ENCODE measurements at places on chromosomes 16 and 17.
A peak's percentile ranks its signal among the peaks of the same experiment; 100 is the strongest.

GRCh38 chr17:43402078-43402477, 3.3 kb downstream of the ARL4D start:
- no peak for DNase-seq

GRCh38 chr17:47624727-47625068, 25.0 kb upstream of the KPNB1 start:
- no peak for DNase-seq

GRCh38 chr17:16873174-16874035, 98.5 kb downstream of the TNFRSF13B start:
- DNase-seq, result peak; percentile 93

- no peak for DNase-seq
Observed at GRCh38 chr16:430904-431303, 5.5 kb downstream of the RAB11FIP3 start.

DNA sequence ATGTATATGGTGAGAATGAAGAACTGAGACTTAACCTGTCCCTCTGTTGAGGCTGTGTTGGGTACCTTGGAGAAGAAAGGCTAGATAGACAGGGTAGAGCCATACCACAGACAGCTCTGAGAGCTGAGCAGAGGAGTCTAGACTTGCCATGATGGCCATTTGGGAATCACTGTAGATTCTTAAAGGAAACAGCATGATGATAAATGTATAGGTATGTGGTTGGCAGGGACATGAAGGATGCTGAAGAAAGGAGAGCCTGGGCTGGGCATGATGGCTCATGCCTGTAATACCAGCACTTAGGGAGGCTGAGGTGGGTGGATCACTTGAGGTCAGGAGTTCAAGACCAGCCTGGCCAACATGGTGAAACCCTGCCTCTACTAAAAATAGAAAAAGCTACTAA, 114.4 kb upstream of the HAS3 start:
- DNase-seq, result no peak

DNA sequence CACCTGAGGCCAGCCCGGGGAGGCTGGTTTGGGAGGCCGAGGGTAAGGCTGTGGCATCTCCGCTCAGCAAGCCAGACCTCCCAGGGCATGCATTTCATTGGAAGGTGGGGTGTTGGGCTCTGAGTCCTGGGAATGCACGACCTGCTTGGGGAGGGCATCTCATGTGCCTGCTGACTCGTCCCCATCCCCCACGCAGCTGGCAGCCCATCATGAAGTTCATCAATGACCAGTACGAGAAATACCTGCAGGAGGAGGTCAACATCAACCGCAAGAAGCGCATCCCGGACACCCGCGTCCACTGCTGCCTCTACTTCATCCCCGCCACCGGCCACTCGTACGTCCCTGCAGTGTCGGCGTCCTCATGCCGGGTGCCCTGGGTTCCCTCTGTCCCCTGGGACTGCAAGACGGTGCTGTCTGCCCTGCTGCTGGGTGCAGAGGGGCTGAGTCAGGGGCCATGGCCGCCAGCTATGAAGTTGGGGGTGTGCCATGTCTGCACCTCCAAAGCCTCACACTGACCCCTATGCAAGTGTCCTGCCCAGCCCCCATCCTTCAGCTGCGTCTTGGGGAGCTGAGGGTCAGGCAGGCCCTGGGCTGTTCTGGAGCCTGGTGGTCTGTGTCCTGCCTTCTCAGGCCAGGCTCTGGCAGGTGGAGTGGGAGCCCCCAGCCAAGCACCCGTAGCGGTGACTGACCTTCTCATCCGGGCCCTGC, 347.9 kb downstream of the SEC14L1 start:
- DNase-seq, result no peak

DNA sequence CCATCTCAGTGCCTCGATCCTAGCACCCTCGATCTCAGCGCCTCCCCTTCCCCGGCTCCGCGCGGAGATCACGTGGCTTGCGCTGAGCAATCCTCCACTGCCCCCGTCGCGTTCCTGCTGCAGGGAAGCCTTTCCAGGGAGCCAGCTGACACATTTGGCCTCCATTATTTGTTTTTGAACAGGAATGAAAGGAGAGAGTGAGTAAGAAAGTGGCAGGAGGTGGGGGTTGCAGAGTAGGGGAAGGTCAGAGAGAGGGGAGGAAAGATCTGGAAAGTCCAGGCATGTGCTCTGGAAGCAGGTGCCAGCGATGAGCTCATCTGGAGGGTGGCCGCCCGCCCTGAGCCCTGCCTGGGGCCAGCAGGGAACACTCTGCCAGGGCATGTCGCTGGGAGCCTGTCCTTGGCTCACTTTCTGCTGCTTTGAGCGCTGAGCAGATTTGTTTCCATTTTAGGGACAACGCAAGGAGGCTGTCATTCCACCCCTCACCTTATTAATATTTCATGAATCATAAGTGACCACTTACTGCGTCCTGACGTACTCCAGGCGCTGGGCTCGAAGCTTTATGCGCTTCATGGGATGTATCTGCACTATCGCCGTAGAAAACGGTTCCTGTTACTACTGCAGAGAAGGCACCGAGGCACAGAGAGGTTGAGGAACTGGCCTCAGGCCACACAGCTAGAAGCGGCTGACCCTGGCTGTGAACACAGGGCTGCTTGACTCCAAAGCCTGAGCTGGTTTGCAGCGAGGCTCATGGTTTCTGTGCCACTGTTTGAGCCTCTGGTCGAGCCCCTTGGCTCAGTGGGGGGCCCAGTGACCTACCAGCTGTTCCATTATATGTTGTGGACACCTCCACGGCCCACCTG, 283.1 kb downstream of the SEC14L1 start:
- DNase-seq, result peak; percentile 11

DNA sequence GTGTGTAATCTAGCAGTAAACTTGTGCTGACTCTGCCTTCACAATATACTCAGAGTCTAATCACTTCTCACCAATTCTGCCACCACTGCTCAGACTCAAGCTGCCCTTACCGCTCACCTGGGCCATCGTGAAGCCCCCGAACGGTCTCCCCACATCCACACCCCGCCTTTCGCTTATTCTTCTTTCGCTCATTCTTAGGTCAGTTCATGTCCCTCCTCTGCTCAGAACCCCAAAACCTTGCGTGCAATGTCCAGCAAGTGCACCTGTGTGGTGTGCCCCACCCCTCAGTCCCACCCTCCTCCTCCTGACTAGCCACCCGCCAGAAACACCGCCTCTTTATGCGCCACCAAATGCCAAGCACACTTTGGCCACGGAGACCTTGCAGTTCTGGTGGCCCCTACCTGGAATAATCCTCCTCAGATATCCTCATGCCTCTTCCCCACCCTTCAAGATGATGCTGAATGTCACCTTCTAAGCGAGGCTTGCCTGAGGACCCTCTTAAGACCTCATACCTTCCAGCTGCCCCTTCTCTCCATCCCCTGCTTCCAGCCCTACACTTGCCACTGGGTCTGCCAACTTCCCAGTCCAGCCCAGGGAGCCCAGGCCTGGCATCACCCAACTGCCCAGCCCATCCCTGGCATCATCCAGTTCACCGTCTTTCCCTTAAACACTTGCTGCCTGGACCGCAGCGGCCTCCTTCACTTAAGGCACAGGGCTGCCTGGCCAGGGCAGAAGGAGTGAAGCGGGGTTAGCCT, 34.3 kb upstream of the RBFOX3 start:
- no peak for DNase-seq

DNA sequence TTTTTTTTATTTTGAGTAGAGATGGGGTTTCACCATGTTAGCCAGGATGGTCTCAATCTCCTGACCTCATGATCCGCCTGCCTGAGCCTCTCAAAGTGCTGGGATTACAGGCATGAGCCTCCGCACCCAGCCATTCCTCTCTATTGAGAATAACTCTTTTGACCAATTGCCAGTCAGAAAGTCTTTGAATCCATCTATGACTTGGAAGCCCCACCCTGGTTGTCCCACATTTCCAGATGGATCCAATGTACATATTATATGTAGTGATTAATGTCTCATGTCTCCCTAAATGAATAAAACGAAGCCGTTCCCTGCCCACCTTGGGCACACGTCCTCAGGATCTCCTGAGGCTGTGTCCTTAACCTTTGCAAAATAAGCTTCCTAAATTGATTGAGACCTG, 228.3 kb upstream of the NLRP1 start:
- no peak for DNase-seq

DNA sequence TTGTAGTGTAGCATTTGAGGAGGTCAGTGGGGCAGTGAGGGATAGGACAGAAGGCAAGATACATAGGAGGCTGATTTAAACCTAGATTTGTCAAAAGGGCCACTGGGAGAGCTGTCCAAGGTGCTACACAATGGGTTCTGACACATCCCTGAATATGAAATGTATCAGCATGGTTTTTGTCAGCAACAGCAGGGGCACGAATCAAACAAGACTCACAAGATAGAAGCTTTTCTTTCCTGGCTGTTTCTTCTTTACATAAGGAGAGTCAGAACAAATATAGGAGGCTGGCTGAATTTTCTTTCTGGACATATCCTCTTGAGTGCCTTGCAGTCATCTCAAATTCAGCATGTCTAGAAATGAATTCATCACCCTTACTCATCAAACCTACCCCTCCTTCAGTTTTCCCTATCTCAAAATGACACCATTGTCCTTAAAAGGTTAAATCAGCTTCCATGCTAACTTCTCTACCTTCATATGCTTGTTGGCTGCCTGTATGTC, 130.5 kb downstream of the NPIPB5 start:
- DNase-seq, result peak; percentile 71

GRCh38 chr16:76882105-76882504, 308.9 kb upstream of the MON1B start:
- DNase-seq, result no peak

GRCh38 chr17:61380836-61381525, 18.7 kb upstream of the TBX2 start:
- DNase-seq, result no peak

DNA sequence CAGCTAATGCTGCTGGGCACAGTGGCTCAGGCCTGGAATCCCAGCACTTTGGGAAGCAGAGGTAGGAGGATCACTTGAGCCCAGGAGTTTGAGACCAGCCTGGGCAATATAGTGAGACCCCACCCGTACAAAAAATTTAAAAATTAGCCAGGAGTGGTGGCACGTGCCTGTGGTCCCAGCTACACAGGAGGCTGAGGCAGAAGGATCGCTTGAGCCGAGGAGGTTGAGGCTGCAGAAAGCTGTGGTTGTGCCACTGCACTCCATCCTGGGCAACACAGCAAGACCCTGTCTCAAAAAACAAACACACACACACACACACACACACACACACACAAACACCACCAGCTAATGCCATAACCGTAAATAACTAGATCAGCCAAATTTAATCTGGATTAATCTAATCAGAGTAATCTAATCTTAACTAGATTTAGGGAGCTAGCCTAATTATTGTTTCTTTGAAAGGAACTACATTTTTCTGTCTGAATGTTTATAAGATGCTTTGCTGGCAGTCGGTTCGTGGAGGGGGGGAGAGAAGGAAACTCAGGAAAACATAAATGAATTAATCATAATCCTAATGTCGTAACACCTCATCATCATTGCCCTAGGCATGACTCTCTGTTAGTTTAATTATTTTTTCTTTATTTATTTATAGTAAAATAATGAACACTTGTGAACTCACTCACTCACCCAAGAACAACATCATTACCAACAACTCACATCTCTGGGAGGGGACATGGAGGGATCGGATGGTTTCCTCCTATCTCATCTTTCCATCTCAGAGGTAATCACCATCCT, 12.5 kb upstream of the RBBP6 start:
- DNase-seq, result no peak

DNA sequence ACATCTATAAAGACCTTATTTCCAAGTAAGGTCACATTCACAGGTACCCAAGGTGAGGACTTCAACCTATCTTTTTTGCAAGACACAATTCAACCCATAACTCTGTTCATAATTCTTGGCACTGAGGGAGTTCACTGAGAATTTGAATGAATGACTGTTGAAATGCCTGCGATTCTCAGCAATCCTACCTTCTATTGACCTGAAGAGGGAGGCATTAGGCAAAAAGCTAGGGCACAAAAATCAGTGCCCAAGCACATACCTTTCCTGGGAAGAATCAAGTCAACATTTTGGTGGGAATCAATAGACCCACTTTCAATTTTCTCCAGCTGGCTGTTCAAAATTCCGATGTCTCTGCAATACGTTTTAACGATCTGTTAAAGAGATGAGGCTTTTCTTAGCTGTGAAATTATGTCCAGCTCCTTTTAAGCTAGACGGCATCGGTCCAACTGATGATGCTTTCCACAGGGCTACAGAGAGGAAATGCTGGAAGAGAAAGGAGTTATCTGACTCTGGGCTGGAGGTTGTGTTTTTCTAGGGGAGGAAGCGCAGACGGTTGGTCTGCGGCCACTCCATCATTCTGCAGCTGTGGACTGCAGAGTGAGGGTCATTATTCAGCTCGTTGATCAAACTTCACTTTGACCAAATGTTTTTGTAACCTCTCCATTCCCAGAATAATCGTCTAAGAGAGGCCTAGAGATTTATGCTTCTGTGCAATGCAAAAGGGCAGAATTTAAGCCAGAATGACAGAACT, 25.2 kb downstream of the BCO1 start:
- no peak for DNase-seq

GRCh38 chr16:23081675-23082119, 67.6 kb downstream of the USP31 start:
- DNase-seq, result no peak

GRCh38 chr16:79972053-79972704, 371.6 kb upstream of the MAF start:
- no peak for DNase-seq

- DNase-seq, result no peak
Observed at GRCh38 chr16:1350691-1351090, 987 bp downstream of the TSR3 start.
